Dermis lymphatic vessel endothelial cell (primary cell): ENCODE measurements at places on chromosomes 2 and 18. TPM values are rescaled to one million over a fixed set of nuclear protein-coding genes. Genes with fewer than 3 reads are reported as not detected.

PLEKHH2 gene
- under 0.01 and 0.09 TPM in 2 replicates for total RNA-seq

SKOR2 gene
- total RNA-seq: not detected in 2 replicates

CD8B2 gene
- not detected in 2 replicates for total RNA-seq

TRIM54 gene
- total RNA-seq: 0.52 and 1.3 TPM in 2 replicates

EIF2AK3 gene
- total RNA-seq: 13.0 and 13.1 TPM in 2 replicates

POTEJ gene
- total RNA-seq: 0.26 and 1.1 TPM in 2 replicates

ALPG gene
- not detected in 2 replicates for total RNA-seq

SEPTIN10 gene
- total RNA-seq: 122 and 146 TPM in 2 replicates

PARD3B gene
- total RNA-seq: 9.4 and 11.3 TPM in 2 replicates
